Activated naive CD8-positive, alpha-beta T cell treated with anti-CD3 and anti-CD28 coated beads, Interleukin-2, amount 50 U/mL, for 24 hours (primary cell): ENCODE measurements at places on chromosomes 12 and 14.

GRCh38 chr12:54388237-54389133 lies 4.0 kb upstream of the ZNF385A start:
- H3K27me3 ChIP-seq, result no peaks in the 10 kb centered on the region
- H3K4me3 ChIP-seq, result no peak overlapping the region
- DNase-seq, result no peak

DNA sequence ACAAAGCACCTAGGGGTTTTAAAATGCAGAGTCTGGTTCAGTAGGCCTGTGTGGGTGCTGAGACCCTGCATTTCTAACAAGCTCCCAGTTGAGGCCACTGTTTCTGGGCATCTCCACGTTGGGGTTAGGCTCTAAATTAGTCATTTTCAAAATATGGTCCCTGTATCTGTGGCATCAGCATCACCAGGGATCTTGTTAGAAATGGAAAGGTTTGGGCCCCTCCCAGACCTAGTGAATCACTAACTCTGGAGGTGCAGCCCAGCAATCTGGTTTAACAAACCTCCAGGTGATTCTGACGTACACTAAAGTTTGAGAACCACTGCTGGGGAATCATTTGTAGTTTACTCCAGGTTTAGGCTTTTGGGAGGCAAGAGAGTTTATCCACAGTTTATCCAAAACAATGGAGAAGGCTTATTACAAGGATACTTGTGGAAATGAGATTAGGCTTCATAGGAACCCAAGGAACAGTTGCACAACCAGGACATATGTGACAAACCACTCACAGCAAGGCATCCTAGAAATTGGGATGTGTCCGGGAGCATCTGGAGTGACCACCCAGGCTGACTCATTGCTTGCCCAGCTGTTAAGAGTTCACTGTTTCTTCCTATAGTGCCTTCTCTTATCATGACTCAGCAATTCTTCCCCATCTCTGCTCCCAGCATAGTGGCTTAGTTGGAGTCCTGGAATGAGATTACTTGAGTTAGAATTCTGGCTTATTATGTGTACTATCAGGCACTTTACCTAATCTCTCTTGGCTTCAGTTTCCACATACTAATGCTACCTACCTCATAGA lies 71.6 kb upstream of the STXBP6 start:
- H3K4me1 ChIP-seq, result no peaks in the 10 kb centered on the region
- no peak overlapping the region for H3K27ac ChIP-seq
- H3K27me3 ChIP-seq, result peaks cover 8% of the 10 kb centered on the region
- no peaks in the 10 kb centered on the region for H3K36me3 ChIP-seq

- no peaks in the 10 kb centered on the region for H3K27me3 ChIP-seq
- no peak overlapping the region for H3K4me3 ChIP-seq
- no peaks in the 10 kb centered on the region for H3K36me3 ChIP-seq
- no peak for DNase-seq
- no peak overlapping the region for H3K27ac ChIP-seq
- H3K4me1 ChIP-seq, result peaks cover 14% of the 10 kb centered on the region
Observed at GRCh38 chr12:121927813-121928212, 9.4 kb downstream of the CFAP251 start.

GRCh38 chr12:92558215-92558773 lies 144.5 kb upstream of the PLEKHG7 start:
- H3K36me3 ChIP-seq, result peaks cover 12% of the 10 kb centered on the region
- peaks cover 44% of the 10 kb centered on the region for H3K4me1 ChIP-seq
- no peaks in the 10 kb centered on the region for H3K27me3 ChIP-seq

DNA sequence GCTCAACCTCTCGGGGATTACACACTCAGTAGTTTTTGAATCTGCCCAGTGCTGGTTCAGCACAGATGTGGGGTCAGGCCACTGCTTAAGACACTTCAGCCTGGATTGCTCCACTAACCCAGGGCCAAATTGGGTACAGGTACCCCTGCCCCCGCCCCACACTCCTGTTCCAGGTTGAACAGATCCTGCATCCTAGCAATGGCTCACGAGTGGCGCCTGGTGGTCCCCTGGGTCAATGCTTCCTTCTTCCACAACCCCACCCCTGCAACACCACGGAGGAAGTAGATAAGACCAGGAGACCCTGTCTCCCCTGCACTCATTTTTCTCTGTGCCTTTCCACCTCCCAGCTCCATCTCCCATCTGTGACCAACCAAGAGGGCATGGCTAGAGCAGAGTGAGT lies 108.4 kb downstream of the ESRRB start:
- no peak for DNase-seq
- H3K27me3 ChIP-seq, result no peaks in the 10 kb centered on the region
- H3K4me3 ChIP-seq, result no peak overlapping the region
- H3K27ac ChIP-seq, result no peak overlapping the region
- H3K36me3 ChIP-seq, result no peaks in the 10 kb centered on the region
- no peaks in the 10 kb centered on the region for H3K4me1 ChIP-seq

- H3K27me3 ChIP-seq, result peaks cover 30% of the 10 kb centered on the region
- H3K4me1 ChIP-seq, result peaks cover 28% of the 10 kb centered on the region
- peak overlapping the region; percentile 93 for H3K4me3 ChIP-seq
- H3K27ac ChIP-seq, result no peak overlapping the region
- DNase-seq, result no peak
Observed at GRCh38 chr12:48816143-48816854, 2.0 kb upstream of the CACNB3 start.

DNA sequence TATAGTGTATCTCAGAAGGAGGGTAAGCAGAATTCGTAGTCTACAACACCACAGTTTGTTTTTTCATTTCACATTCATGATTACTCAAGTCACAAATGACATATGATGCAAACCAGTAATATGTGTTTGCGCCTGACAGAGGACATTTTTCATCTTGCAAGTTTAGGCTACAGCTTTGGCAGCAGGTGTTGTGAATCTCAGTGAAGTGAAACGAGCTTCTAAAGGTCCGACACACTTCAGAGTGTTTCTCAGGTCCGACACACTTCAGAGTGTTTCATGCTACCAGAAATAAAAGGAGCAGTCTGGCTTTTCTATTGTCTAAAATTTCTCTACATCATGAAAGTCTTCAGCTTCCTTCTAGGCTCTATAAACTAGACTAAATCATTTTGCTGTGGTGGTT lies 22.7 kb downstream of the CLEC14A start:
- no peaks in the 10 kb centered on the region for H3K4me1 ChIP-seq
- no peak for DNase-seq
- no peak overlapping the region for H3K27ac ChIP-seq

- no peak overlapping the region for H3K4me3 ChIP-seq
- no peaks in the 10 kb centered on the region for H3K27me3 ChIP-seq
- H3K27ac ChIP-seq, result peak overlapping the region; percentile 53
Observed at GRCh38 chr12:120215766-120216735, 15.1 kb upstream of the RPLP0 start.

DNA sequence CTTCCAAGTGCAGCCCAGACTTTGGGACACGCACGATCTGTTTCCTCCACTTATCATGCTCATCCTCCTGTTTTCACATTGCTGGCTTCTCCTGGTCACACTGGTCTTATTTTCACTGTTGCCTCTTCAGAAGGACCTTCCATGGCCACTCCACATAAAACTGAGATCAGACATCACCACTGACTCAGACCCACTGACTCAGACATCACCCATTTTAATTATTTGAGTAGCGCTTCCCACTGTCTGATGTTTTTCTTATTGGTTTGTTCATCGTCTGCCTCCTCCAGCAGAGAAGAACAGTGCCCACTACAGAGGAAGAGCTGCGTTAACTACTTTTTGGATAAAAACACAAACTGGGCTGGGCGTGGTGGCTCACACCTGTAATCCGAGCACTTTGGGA lies 270.5 kb upstream of the PWP1 start:
- no peaks in the 10 kb centered on the region for H3K27me3 ChIP-seq
- no peaks in the 10 kb centered on the region for H3K4me1 ChIP-seq
- no peak overlapping the region for H3K4me3 ChIP-seq
- H3K27ac ChIP-seq, result no peak overlapping the region
- peaks cover 5% of the 10 kb centered on the region for H3K36me3 ChIP-seq
- no peak for DNase-seq

- H3K4me1 ChIP-seq, result peaks cover 5% of the 10 kb centered on the region
- peaks cover 5% of the 10 kb centered on the region for H3K27me3 ChIP-seq
- no peaks in the 10 kb centered on the region for H3K36me3 ChIP-seq
- no peak overlapping the region for H3K27ac ChIP-seq
- no peak overlapping the region for H3K4me3 ChIP-seq
Observed at GRCh38 chr14:74950795-74951442, 4.5 kb downstream of the PGF start.

GRCh38 chr12:24297516-24297915 lies 348.0 kb upstream of the SOX5 start:
- H3K4me3 ChIP-seq, result no peak overlapping the region
- no peak for DNase-seq
- H3K27ac ChIP-seq, result no peak overlapping the region
- no peaks in the 10 kb centered on the region for H3K27me3 ChIP-seq
- H3K36me3 ChIP-seq, result no peaks in the 10 kb centered on the region

GRCh38 chr14:24232121-24232644 lies at the start of gene NEDD8:
Gene NEDD8, minus strand, starts transcription at chr14:24232367. Its CDS starts 100 bp downstream, at chr14:24232267.
- H3K4me3 ChIP-seq, result peak within 1 kb of the TSS; percentile 94
- peaks cover 25% of the 10 kb centered on the region for H3K36me3 ChIP-seq
- DNase-seq, result peak; percentile 87
- no peaks in the 10 kb centered on the region for H3K27me3 ChIP-seq
- peaks cover 46% of the 10 kb centered on the region for H3K4me1 ChIP-seq
- H3K27ac ChIP-seq, result peak within 1 kb of the TSS; percentile 94

- H3K4me3 ChIP-seq, result no peak overlapping the region
- H3K36me3 ChIP-seq, result no peaks in the 10 kb centered on the region
- H3K27me3 ChIP-seq, result no peaks in the 10 kb centered on the region
- DNase-seq, result no peak
- no peak overlapping the region for H3K27ac ChIP-seq
Observed at GRCh38 chr12:78406828-78407227, 457.7 kb upstream of the SYT1 start.

- no peak overlapping the region for H3K4me3 ChIP-seq
- H3K27ac ChIP-seq, result no peak overlapping the region
- DNase-seq, result no peak
- no peaks in the 10 kb centered on the region for H3K36me3 ChIP-seq
- no peaks in the 10 kb centered on the region for H3K27me3 ChIP-seq
Observed at GRCh38 chr14:63203618-63204406, 431 bp upstream of the RHOJ start.

- no peak overlapping the region for H3K4me3 ChIP-seq
- peaks cover 27% of the 10 kb centered on the region for H3K36me3 ChIP-seq
- H3K27ac ChIP-seq, result no peak overlapping the region
- no peak for DNase-seq
- no peaks in the 10 kb centered on the region for H3K27me3 ChIP-seq
Observed at GRCh38 chr12:12398026-12398859, 41.4 kb downstream of the BORCS5 start.

GRCh38 chr12:132614861-132615578 lies 3.6 kb upstream of the P2RX2 start:
- H3K4me1 ChIP-seq, result peaks cover 10% of the 10 kb centered on the region
- H3K4me3 ChIP-seq, result no peak overlapping the region
- DNase-seq, result peak; percentile 84
- H3K27ac ChIP-seq, result no peak overlapping the region

- H3K4me1 ChIP-seq, result peaks cover 43% of the 10 kb centered on the region
- DNase-seq, result peak; percentile 93
- H3K27ac ChIP-seq, result peak overlapping the region; percentile 73
- no peak overlapping the region for H3K4me3 ChIP-seq
- H3K27me3 ChIP-seq, result no peaks in the 10 kb centered on the region
- H3K36me3 ChIP-seq, result no peaks in the 10 kb centered on the region
Observed at GRCh38 chr12:575948-576614, 87.2 kb downstream of the NINJ2 start.

DNA sequence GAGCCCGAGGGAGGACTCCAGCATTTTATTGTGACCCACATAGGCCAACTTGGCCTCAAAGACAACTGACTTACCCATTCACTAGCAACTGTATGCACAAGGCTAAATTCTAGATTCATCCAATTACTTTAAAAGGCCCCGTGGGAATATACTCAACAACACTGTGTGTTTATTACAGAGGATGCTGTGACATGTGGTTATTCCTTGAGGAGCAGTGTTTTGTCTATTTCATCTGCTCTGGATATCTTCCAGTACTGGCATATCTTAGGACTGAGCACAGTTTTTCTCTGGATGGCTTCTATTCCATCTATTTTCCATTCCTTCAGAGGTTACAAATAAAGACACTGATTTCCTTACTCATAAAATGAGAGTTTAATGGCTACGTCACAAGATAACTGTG lies 87.2 kb upstream of the KRAS start:
- no peaks in the 10 kb centered on the region for H3K27me3 ChIP-seq
- no peak overlapping the region for H3K27ac ChIP-seq
- H3K36me3 ChIP-seq, result peaks cover 2% of the 10 kb centered on the region
- H3K4me1 ChIP-seq, result peaks cover 20% of the 10 kb centered on the region
- no peak for DNase-seq
- no peak overlapping the region for H3K4me3 ChIP-seq

GRCh38 chr12:104733717-104734175 lies 224.3 kb downstream of the SLC41A2 start:
- peaks cover 47% of the 10 kb centered on the region for H3K4me1 ChIP-seq
- H3K36me3 ChIP-seq, result no peaks in the 10 kb centered on the region
- H3K4me3 ChIP-seq, result no peak overlapping the region
- no peaks in the 10 kb centered on the region for H3K27me3 ChIP-seq
- DNase-seq, result peak; percentile 45

GRCh38 chr14:69048456-69048855 lies 69.4 kb upstream of the ACTN1 start:
- H3K27me3 ChIP-seq, result no peaks in the 10 kb centered on the region
- peaks cover 3% of the 10 kb centered on the region for H3K4me1 ChIP-seq
- H3K27ac ChIP-seq, result no peak overlapping the region
- DNase-seq, result no peak
- no peak overlapping the region for H3K4me3 ChIP-seq

- no peaks in the 10 kb centered on the region for H3K27me3 ChIP-seq
- no peak overlapping the region for H3K27ac ChIP-seq
- no peak overlapping the region for H3K4me3 ChIP-seq
- peaks cover 14% of the 10 kb centered on the region for H3K36me3 ChIP-seq
Observed at GRCh38 chr12:64624035-64624434, 13.7 kb downstream of the RASSF3 start.

DNA sequence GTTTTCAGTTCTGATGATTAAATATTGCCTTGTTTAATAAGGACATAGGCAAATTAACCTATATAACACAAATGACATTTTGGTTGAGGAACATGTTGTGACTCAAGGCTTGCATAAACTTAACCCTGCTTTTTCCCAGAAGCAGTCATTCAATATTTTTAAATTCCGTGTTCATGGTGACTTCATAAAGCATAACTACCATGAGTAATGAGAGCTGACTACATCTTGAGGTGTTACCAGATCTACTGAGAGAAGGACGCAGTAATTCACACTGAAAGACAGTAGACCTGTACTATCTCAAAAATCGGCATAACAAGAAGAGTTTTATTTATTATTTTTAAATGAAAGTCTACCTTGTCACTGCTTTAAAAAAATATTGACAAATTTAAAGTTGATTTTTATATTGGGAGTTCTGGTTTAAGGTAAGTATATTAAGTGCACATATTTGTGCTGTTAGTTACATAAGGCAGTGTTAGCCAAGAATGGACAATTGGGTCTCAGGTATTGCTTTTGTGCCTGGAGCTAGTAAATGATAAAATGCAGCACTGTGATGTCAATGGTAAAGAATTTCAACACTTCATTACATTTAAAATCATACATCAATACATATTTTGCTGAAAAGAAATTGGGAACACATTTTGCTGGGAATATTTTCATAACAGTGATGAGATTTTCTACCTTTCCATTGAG lies 1198.5 kb downstream of the FSCB start:
- no peaks in the 10 kb centered on the region for H3K36me3 ChIP-seq
- H3K4me3 ChIP-seq, result no peak overlapping the region
- no peak for DNase-seq
- H3K27me3 ChIP-seq, result no peaks in the 10 kb centered on the region
- no peak overlapping the region for H3K27ac ChIP-seq
